G401 (cell line): ENCODE measurements at places on chromosomes 12 and 14.

GRCh38 chr12:103766028-103766427 lies 75.0 kb downstream of the NT5DC3 start:
- DNase-seq, result no peak

GRCh38 chr12:32034045-32034444 lies 72.6 kb upstream of the BICD1 start:
- no peak for DNase-seq

GRCh38 chr12:104420868-104421267 lies 35.9 kb upstream of the CHST11 start:
- no peak for DNase-seq

- DNase-seq, result no peak
Observed at GRCh38 chr12:88897723-88898122, 317.5 kb upstream of the KITLG start.

- no peak for DNase-seq
Observed at GRCh38 chr12:46493150-46493833, 120.7 kb upstream of the SLC38A2 start.

DNA sequence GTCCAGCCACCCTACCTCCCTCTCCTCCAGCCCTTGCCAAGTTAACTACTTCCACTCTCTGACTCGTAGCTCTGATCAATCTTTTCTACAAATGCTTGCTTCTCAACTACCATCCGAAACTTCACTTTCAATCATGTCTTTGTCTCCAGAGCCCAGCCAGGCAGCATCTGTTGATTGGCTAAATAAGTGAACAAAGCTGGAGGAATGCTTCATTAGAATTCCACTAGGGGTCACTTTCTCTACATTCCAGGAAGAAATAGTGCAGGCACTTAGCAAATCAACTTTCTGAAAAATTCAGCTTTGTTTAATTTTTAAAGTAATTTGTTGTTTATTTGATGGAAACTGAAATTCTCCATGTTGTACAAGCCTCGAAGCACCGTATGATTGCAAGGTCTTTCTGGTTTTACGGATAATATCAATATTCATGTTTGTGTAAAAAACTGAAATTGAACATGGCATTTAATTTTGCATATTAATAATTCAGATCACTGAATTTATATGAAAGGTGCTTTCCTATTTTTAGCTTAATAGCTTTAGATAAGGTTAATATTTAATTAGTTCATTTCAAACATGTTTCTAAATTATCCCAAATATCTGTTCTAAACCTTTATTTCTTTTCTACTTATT lies 32.4 kb upstream of the HELB start:
- peak; percentile 30 for DNase-seq

DNA sequence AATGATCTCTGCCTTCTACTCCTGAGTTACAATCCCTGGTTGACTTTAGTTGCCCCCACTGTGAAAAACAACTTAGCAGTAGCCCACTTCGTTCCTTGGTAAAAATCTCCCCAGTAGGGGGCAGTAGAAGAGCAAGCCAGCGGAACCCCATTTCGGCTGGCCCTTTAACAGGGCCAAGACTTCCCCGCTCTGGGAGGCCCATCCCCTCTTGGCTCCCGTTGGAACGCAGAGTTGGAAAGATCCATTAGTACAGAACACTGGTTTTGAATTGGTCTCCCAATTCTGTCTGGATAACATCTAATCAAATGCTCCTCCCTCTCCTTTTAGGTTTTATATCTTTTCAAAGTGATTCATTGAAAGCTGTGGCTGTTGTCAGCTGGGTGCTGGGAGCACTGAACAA lies 1133.3 kb downstream of the BCL11B start:
- DNase-seq, result no peak

GRCh38 chr14:90168425-90169105 lies 87.8 kb upstream of the PSMC1 start:
- DNase-seq, result no peak

DNA sequence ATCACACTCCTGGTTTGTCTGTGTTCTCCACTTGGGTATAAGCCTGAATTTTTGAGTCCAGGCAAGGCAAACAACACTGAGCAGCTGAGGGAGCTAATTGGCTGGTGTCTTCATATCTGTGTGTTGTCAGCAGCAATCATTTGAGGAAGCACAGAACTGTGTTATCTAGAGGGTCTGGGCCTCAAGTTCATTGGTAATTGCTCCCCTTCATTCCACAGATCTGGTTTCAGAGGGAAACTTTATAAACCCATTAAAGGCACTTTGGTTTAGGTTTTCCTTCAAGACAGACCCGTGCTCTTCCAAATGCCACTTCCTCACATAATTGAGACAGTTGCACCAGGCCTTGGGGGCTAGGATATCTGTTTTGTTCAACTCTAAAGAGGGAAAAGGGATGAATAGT lies 5.6 kb downstream of the DACT1 start:
- peak; percentile 38 for DNase-seq

DNA sequence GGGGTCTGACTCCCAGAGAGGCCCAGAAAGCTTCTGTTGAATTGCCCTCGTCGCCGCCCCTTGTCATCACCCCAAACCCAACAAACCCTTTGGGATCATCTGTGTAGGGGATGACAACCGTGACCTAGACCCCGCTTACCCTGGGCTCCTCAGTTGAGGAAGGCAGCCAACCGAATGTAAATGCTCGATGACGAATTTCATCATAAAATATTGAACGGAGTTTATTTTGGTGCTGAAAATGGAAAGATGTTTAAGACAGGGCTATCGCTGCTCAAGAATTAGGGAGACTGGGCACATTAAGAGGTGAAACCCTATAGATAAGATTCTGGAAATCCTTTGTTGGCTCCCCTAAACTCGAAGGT lies 512 bp downstream of the ACTR10 start:
- no peak for DNase-seq

- DNase-seq, result no peak
Observed at GRCh38 chr14:52115286-52115685, 46.4 kb upstream of the NID2 start.

DNA sequence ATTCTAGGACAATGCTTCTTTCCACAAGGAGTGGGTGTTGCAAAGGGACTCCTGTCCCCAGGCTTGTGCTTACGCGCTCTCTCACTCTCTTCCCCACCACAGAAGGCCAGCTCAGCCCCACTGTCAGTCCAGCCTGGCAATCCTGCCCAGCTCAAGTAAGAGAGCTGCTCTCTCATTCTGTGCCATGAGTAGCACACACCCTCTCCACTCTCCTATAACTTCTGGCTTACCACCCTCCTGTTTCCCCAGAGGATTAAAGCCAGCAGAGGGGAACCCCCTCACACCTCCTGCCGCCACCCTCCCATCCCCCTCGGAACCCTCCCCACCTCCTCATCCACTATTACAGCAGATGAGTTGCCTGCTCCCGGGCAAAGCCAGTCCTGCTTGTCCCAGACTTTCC lies 17.1 kb downstream of the NCKAP5L start:
- DNase-seq, result no peak

DNA sequence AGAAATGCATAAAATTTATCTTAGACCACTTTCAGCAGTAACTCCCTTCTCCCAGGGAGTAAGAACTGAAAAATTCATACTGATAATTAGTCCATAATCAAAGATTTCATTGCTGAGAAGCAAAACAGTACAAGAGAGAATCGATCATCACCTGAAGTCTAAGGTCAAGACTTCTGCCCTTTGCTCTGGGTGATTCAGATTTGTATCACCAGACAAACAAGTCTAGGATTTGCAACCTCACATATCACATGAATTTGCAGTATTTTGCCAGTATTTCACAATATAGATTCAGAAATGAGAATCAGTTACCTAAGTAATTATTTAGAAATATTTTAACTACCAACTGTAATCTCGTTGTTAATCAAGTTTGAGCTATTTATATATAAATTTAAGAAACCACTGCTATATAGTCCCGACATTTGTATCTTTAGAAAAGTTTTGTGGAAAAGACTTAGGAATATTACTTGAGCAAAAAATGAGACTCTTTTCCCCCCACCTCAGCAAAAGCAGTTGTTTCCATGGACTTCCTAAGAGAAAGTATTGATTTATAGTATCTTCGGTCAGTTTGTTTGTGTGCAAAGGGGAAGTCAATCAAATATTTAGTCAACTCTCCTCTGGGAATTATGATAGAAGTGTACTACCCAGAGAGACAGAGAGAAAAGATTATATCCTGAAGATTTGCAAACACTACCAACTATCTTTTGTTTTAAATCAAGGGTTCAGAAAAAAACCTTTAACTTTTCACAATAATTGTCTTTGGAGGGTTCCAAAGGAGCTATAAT lies 840.1 kb downstream of the TRHDE start:
- no peak for DNase-seq

- no peak for DNase-seq
Observed at GRCh38 chr14:78227248-78228077, 57.3 kb downstream of the NRXN3 start.

GRCh38 chr12:116598311-116599284 lies 39.4 kb downstream of the MAP1LC3B2 start:
- no peak for DNase-seq

DNA sequence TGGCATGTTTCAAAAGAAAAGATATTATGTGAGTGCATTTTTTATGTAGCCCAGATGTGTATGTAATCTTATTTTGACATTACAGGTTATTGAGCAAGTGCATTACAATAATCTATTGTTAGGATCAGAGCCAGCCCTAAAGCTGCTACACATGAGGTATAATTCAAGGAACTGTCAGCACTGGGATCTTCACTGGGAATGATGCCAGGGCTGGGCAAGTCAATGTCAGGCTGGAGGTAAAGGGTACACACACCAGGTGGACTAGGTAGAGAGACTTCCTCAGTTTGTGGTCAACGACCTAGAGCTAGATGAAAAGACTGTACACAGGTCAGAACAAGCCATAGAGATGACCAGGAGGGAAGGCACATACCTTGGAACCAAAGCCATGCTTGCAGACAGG lies 15.4 kb downstream of the TRIM9 start:
- no peak for DNase-seq

DNA sequence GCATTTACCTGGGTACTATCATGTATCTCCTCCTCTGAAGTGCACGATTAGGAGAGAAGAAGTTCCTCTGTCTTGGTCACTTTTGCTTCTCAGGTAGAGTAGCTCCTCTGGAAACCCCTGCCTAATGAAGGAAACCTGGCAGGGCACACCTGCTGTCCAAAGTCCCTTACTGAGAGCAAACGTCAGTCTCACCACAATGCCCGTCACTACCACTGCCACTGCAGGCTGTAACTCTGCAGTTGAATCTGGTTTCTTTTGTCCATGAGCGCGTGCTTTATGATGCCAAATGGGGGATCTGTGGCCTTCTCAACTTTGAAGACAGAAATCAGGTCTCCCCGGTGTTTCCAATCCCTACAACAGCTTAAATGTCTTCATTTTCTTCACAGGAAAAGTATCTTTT lies 1068.6 kb downstream of the BCL11B start:
- DNase-seq, result no peak

GRCh38 chr12:56119361-56119796 lies 1.3 kb downstream of the ZC3H10 start:
- DNase-seq, result peak; percentile 83

GRCh38 chr12:103965255-103965589 lies 450 bp upstream of the TDG start:
- peak; percentile 9 for DNase-seq

GRCh38 chr12:53676656-53677015 lies 753 bp upstream of the ATP5MC2 start:
- peak; percentile 60 for DNase-seq

- no peak for DNase-seq
Observed at GRCh38 chr12:108430245-108430644, 84.8 kb upstream of the FICD start.

GRCh38 chr12:27361372-27361771 lies 28.7 kb downstream of the BMAL2 start:
- no peak for DNase-seq

DNA sequence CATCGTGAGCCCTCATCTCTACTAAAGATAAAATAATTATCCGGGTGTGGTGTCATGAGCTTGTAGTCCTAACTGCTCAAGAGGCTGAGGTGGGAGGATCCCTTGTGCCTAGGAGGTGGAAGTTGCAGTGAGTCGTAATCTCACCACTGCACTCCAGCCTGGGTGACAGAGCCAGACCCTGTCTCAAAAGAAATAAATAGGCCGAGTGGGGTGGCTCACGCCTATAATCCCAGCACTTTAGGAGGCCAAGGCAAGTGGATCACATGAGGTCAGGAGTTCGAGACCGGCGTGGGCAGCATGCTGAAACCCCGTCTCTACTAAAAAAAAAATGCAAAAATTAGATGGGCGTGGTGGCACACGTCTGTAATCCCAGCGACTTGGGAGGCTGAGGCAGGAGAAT lies 70.9 kb downstream of the RESF1 start:
- no peak for DNase-seq

GRCh38 chr14:59215322-59215721 lies 26.9 kb downstream of the DAAM1 start:
- DNase-seq, result peak; percentile 86

- DNase-seq, result no peak
Observed at GRCh38 chr14:77457115-77457521, 283 bp downstream of the VIPAS39 start.

- DNase-seq, result no peak
Observed at GRCh38 chr14:29451941-29452340, 475.7 kb downstream of the PRKD1 start.

GRCh38 chr12:66662729-66663128 lies 16.1 kb downstream of the GRIP1 start:
- no peak for DNase-seq

GRCh38 chr14:100081997-100082625 lies 16.9 kb downstream of the EVL start:
- no peak for DNase-seq

- peak; percentile 55 for DNase-seq
Observed at GRCh38 chr14:98070536-98070935, 1201.5 kb downstream of the BCL11B start.

DNA sequence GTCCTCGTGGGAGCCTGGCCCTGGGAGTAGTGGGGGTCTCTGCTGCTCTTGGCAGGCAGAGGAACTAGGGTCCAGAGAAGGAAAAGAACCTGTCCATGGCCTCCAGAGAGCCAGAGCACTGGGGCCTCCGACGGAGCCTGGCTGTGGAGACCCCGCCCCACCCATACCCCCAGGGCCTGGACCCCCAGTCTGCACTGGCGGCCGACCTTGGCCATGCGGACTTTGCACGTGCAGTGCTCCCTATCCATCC lies 1.1 kb downstream of the BEGAIN start:
- no peak for DNase-seq

DNA sequence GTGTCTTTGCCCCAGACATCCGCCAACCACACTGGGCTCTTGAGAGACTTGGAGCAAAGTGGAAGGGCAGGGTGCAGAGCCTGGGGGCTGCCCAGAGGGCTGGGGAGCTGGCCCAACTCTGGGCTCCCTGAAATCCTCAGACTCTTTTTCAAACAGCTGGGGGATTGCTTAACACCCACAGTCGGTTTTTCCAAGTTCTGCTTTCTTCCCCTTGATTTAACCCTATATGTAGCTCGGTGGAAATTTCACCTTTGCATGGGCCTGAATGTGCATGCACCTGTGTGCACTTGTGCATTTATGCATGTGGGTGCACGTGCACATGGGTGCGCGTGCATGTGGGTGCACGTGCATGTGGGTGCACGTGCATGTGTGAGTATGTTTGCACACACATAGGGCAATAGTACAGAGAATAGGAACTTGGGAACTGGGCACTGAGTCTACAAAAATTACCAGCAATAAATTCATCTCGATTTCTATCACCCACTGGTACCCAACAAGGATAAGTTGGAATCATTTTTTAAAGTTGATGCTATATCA lies 52.3 kb upstream of the RFLNA start:
- no peak for DNase-seq

GRCh38 chr12:109963743-109964429 lies 32.3 kb downstream of the GIT2 start:
- no peak for DNase-seq
